ENCODE measurements at places on chromosomes 13 and 19. TPM values are rescaled to one million over a fixed set of nuclear protein-coding genes. Genes with fewer than 3 reads are reported as not detected.

GRCh38 chr19:19403373-19403901 lies 2.0 kb upstream of the GATAD2A start:
- H3K36me3 ChIP-seq, result no peaks in the 10 kb centered on the region
- H3K27me3 ChIP-seq, result no peaks in the 10 kb centered on the region
- H3K27ac ChIP-seq, result peak overlapping the region; percentile 98
- no peak overlapping the region for H3K4me3 ChIP-seq
- DNase-seq, result no peak

- DNase-seq, result no peak
- H3K36me3 ChIP-seq, result peaks cover 5% of the 10 kb centered on the region
- H3K27ac ChIP-seq, result peak overlapping the region; percentile 88
- H3K4me1 ChIP-seq, result peaks cover 38% of the 10 kb centered on the region
- no peaks in the 10 kb centered on the region for H3K27me3 ChIP-seq
These were observed 713 bp downstream of the KRI1 start for GRCh38 chr19:10565028-10565566.

GRCh38 chr13:26942184-26942583 lies 181.6 kb upstream of the GPR12 start:
- no peaks in the 10 kb centered on the region for H3K36me3 ChIP-seq
- no peak overlapping the region for H3K27ac ChIP-seq
- H3K27me3 ChIP-seq, result peaks cover 54% of the 10 kb centered on the region
- no peak for DNase-seq
- H3K4me1 ChIP-seq, result no peaks in the 10 kb centered on the region

GRCh38 chr13:66503890-66504289 lies 726.2 kb downstream of the PCDH9 start:
- no peaks in the 10 kb centered on the region for H3K36me3 ChIP-seq
- H3K4me3 ChIP-seq, result no peak overlapping the region
- H3K4me1 ChIP-seq, result peaks cover 37% of the 10 kb centered on the region

- peaks cover 2% of the 10 kb centered on the region for H3K4me1 ChIP-seq
- no peak overlapping the region for H3K27ac ChIP-seq
- DNase-seq, result no peak
- H3K27me3 ChIP-seq, result peaks cover 54% of the 10 kb centered on the region
- H3K4me3 ChIP-seq, result no peak overlapping the region
These were observed 143.9 kb upstream of the IPO5 start for GRCh38 chr13:97809576-97809975.

GRCh38 chr13:21059641-21060337 lies 1.6 kb downstream of the LATS2 start:
- peaks cover 54% of the 10 kb centered on the region for H3K4me1 ChIP-seq
- H3K27ac ChIP-seq, result peak overlapping the region; percentile 80
- DNase-seq, result no peak

- no peaks in the 10 kb centered on the region for H3K4me1 ChIP-seq
- no peak overlapping the region for H3K27ac ChIP-seq
- peaks cover 24% of the 10 kb centered on the region for H3K36me3 ChIP-seq
These were observed 22.1 kb upstream of the GGACT start for GRCh38 chr13:100610391-100611347.

DNA sequence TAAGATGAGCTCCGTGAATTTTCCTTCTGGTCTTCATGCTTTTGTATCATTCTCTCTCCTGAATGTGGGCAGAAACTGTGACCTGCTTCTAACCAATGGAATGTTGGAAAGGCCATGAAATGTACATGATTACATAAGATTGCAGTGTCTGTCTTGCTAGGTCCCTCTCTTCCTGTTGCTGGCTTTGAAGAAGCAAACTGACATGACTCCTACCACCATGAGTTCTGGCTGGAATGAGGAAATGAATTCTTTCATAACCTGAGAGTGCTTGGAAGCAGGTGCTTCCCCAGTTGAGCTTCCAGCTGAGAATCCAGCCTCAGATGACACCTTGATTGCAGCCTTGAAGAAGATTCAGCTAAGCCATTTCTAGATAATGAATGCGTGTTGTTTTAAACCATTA lies 275.0 kb upstream of the MIR17HG start:
- no peak for DNase-seq
- H3K4me1 ChIP-seq, result no peaks in the 10 kb centered on the region
- no peak overlapping the region for H3K27ac ChIP-seq
- H3K4me3 ChIP-seq, result no peak overlapping the region
- H3K27me3 ChIP-seq, result peaks cover 30% of the 10 kb centered on the region
- H3K36me3 ChIP-seq, result no peaks in the 10 kb centered on the region

DNA sequence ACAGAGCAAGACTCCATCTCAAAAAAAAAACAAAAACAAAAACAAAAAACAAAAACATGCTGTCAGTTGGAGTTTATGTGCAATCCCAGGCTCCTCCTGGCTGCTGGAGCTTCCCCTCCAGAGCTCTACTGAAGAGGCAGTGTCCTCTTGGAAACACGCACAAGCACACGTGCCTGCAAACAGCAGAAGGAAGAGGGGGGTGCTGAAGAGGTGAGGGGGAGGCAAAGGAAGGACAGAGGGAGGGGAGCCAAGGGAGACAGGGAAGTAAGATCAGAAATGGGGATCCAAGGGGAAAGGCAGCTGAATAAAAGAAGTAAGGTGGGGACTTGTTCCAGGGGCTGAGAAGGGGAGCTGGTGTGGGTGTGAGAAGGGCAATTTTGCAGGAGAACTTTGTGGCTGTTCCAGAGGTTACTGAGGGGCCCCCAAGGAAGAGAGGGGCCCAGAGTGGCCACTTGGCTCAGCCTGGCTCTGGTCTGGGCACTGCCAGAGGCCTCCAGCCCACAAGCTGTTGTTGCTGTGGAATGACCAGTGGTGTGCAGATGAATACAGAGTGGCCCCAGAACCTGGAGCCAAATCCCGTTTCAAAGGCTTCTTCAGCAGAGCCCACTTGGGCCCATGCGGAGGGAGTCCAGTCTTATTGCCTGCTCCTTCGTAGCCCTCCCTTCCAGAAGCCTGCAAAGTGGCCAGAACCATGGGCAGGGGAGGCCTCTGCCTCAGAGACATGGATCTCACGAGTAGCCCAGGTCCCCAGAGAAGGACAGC lies 34.4 kb downstream of the LYL1 start:
- DNase-seq, result no peak
- H3K4me3 ChIP-seq, result no peak overlapping the region
- H3K27me3 ChIP-seq, result no peaks in the 10 kb centered on the region
- H3K36me3 ChIP-seq, result no peaks in the 10 kb centered on the region
- H3K4me1 ChIP-seq, result peaks cover 7% of the 10 kb centered on the region

- no peak overlapping the region for H3K27ac ChIP-seq
- no peaks in the 10 kb centered on the region for H3K36me3 ChIP-seq
- DNase-seq, result no peak
- no peak overlapping the region for H3K4me3 ChIP-seq
These were observed 12.2 kb upstream of the ZNF507 start for GRCh38 chr19:32333227-32333626.

GRCh38 chr13:113926301-113926761 lies 47.5 kb downstream of the C13orf46 start:
- no peaks in the 10 kb centered on the region for H3K27me3 ChIP-seq
- H3K4me1 ChIP-seq, result peaks cover 2% of the 10 kb centered on the region
- H3K4me3 ChIP-seq, result no peak overlapping the region
- H3K27ac ChIP-seq, result no peak overlapping the region

- no peak overlapping the region for H3K4me3 ChIP-seq
- H3K36me3 ChIP-seq, result peaks cover 9% of the 10 kb centered on the region
- no peaks in the 10 kb centered on the region for H3K27me3 ChIP-seq
- no peak overlapping the region for H3K27ac ChIP-seq
- H3K4me1 ChIP-seq, result peaks cover 6% of the 10 kb centered on the region
- DNase-seq, result no peak
These were observed 11.7 kb downstream of the RAP2A start for GRCh38 chr13:97445522-97446187.

- H3K27ac ChIP-seq, result no peak overlapping the region
- H3K4me3 ChIP-seq, result no peak overlapping the region
- H3K36me3 ChIP-seq, result peaks cover 39% of the 10 kb centered on the region
- peaks cover 2% of the 10 kb centered on the region for H3K27me3 ChIP-seq
- H3K4me1 ChIP-seq, result no peaks in the 10 kb centered on the region
- no peak for DNase-seq
These were observed 32.2 kb downstream of the F2RL3 start for GRCh38 chr19:16920816-16921529.

- H3K27ac ChIP-seq, result no peak overlapping the region
- no peak for DNase-seq
- H3K27me3 ChIP-seq, result no peaks in the 10 kb centered on the region
- H3K36me3 ChIP-seq, result no peaks in the 10 kb centered on the region
- H3K4me3 ChIP-seq, result no peak overlapping the region
These were observed 542.3 kb upstream of the ATXN8OS start for GRCh38 chr13:69565334-69565733.

DNA sequence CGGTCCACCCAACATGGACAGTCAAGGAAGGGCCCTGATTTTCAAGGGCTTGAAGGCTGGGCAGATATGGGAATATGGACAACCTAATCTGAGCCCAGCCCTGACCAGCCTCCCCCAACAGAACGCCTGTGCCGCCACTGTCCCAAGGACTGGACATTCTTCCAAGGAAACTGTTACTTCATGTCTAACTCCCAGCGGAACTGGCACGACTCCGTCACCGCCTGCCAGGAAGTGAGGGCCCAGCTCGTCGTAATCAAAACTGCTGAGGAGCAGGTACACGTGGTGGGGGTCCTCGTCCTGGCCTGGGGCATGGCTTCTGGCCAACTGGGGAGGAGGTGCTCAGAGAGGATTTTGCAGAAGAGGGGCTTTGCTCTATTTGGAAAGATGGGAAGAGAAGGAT lies 3.5 kb downstream of the CLEC4M start:
- no peaks in the 10 kb centered on the region for H3K4me1 ChIP-seq
- peaks cover 7% of the 10 kb centered on the region for H3K27me3 ChIP-seq
- H3K27ac ChIP-seq, result no peak overlapping the region
- DNase-seq, result no peak
- H3K36me3 ChIP-seq, result no peaks in the 10 kb centered on the region
- no peak overlapping the region for H3K4me3 ChIP-seq

DNA sequence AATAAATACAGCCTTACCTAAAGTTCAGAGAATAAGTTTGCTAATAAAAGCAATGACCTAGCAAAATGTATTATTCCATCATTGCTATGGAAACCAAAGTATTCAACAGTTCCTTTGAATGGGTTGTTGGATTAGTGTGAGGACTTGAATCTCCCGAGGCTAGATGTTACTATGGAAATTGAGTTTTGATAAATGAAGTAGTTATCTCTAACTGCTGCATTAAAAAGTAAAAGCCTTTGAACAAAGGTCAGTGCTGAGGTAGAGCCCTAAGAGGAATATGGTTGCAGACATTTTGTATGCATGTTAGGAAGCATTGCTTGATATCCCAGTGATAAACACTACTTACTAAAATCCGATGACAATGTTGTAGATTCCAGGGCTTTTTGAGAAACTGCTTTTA lies 6.2 kb downstream of the KLF5 start:
- H3K36me3 ChIP-seq, result peaks cover 3% of the 10 kb centered on the region
- no peak overlapping the region for H3K4me3 ChIP-seq
- H3K4me1 ChIP-seq, result peaks cover 11% of the 10 kb centered on the region
- no peak for DNase-seq

DNA sequence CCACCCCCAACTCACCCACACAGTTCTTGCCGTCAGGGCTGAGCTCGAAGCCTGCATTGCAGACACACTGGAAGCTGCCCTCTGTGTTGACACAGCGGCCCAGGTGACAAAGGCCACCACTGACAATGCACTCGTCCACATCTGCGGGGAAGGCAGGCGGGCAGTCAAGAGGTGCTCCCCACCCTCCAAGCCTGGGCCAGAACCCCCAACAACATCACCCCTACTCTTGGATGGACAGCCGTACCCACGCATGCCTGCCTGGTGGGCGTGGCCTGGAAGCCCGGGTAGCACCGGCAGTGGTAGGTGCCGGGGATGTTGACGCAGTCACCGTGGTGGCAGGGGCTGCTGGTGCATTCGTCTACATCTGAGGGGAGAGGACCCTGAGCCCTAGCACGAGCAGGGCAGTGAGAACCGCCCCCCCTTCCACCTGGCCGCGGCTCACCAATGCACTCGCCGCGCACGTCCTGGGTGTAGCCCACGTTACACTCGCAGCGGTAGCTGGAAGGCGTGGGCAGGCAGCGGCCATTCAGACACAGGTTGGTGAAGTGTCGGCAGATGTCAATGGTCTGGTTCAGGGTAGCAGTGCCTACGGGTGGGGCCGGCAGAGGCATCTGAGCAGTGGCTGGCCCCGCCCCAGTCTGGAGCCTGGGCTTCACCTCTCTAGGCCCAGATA lies 13.3 kb downstream of the FBN3 start:
- peaks cover 8% of the 10 kb centered on the region for H3K4me1 ChIP-seq
- no peak for DNase-seq
- H3K36me3 ChIP-seq, result no peaks in the 10 kb centered on the region
- H3K27me3 ChIP-seq, result no peaks in the 10 kb centered on the region

The VN1R4 gene
- total RNA-seq, result not detected

The ARL11 gene
- not detected for total RNA-seq

The ZNF134 gene
- total RNA-seq, result 20.0 TPM

The KIR2DL4 gene
- total RNA-seq, result not detected

The ONECUT3 gene
- not detected for total RNA-seq

The FAAP24 gene
- total RNA-seq, result 5.5 TPM

The PSG6 gene
- total RNA-seq, result not detected

The PSG1 gene
- not detected for total RNA-seq

The LRRC8E gene
- total RNA-seq, result 3.3 TPM

The POU2F2 gene
- 1.0 TPM for total RNA-seq

The MADCAM1 gene
- total RNA-seq, result 1.1 TPM

The CLEC4M gene
- total RNA-seq, result not detected

The DAZAP1 gene
- 91.0 TPM for total RNA-seq

The IGSF23 gene
- not detected for total RNA-seq
